HT-29 (cell line): ENCODE measurements at places on chromosomes 4 and X. TPM values are rescaled to one million over a fixed set of nuclear protein-coding genes. Genes with fewer than 3 reads are reported as not detected.

SPOCK3 gene
- not detected in 2 replicates for total RNA-seq

TBC1D9 gene
- 8.4 and 9.0 TPM in 2 replicates for total RNA-seq

SSX4 gene
- not detected in 2 replicates for total RNA-seq

ARAP2 gene
- 10.7 and 14.0 TPM in 2 replicates for total RNA-seq

CYTL1 gene
- total RNA-seq, result not detected in 2 replicates

CXCL6 gene
- 0.29 and 2.3 TPM in 2 replicates for total RNA-seq

HELT gene
- not detected in 2 replicates for total RNA-seq
